Kidney epithelial cell (primary cell): ENCODE measurements at places on chromosomes 7 and 10. TPM values are rescaled to one million over a fixed set of nuclear protein-coding genes. Genes with fewer than 3 reads are reported as not detected.

DNA sequence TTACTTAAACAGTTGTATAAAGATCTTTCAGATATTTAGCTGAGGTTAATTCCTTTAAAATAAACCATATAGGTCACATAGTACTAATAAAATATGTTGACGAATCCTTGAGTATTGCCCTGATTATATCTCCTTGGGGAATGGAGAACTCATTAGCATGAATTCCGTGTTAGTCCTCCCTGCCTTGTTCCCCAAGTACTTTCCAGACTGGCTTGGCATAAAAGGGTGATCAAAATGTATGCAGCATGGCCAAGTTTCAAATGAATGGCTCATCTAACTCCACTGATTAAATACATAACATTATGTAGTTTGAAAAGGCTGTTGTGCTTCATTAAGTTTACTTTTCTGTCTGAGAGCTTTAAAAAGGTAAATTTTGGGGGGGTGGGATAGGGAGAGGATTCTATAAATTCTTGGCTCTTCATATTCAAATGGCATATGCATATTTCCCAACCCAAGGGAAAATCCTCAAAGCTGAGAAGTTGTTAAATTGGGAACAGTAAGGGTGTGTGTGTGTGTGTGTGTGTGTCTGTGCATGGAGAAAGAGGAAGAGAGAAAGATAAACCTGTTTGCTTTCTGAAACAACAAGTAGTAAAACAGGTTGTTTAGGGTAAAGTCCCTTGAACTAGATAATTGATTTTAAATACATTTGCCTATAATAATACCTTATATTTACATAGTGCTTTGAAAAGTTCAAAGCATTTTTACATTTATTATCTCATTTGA, 4.8 kb upstream of the ADD3 start:
- DNase-seq = no peak

DNA sequence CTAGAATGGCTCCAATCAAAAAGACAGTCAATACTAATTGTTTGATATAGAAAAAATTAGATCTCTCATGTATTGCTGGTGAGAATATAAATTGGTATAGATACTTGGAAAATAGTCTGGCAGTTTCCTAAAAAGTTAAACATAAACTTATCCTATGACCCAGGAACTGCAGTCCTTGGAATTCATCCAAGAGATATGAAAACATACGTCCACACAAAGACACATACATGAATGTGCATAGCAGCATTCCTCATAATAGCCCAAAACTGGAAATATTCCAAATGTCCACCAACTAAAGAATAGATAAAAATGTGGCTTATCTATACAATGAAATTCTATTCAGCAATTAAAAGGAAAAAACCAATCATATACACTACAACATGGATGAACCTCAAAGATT, 128.4 kb downstream of the ZFAND4 start:
- no peak for DNase-seq

Gene PRPS1L1
- total RNA-seq = not detected in 2 replicates

Gene ZFYVE27
- 31.8 and 32.3 TPM in 2 replicates for total RNA-seq

DNA sequence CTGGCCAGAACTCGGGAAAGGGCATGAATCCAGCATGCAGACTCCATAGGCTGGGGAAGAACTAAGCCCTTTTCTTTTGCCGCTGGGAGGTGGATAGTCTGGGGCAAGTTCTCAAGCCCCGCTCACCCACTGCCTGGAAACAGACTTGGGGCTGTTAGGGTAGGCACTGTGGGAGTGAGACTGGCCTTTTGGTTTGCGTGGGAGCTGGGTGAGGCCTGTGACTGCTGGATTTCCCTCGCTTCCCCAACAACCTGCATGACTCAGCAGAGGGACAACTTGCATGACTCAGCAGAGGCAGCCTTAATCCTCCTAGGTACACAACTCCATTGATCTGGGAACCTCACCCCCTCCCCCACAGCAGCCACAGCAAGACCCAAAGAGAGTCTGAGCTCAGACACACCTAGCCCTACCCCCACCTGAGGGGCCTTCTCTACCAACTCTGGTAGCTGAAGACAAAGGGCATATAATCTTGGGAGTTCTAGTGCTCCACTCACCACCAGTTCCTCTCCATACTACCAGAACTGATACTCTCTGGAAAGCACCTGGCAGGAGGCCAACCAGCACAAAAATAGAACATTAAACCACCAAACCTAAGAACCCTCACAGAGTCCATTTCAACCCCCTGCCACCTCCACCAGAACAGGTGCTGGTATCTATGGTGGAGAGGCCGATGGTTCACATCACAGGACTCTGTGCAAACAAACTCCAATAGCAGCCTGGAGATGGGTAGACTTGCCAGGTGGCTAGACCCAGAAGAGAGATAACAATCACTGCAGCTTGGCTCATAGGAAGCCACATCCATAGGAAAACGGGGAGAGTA, 81.4 kb upstream of the LAMB4 start:
- no peak for DNase-seq

Gene GSDME
- total RNA-seq = 72.3 and 84.8 TPM in 2 replicates
